Occipital lobe (tissue), 3 donors: ENCODE measurements at places on chromosomes 7 and 10. TPM values are rescaled to one million over a fixed set of nuclear protein-coding genes. Genes with fewer than 3 reads are reported as not detected.

AMPH gene
- total RNA-seq: 17.0 TPM

CTAGE6 gene
- not detected for total RNA-seq

METTL27 gene
- total RNA-seq: 0.78 TPM

RAB19 gene
- not detected for total RNA-seq

SLC26A4 gene
- total RNA-seq: 15.3 TPM

PTPRE gene
- 19.8 TPM for total RNA-seq

ETV1 gene
- total RNA-seq: 66.1 TPM
